NCI-H2029 treated with DMSO at 0.1 percent for 48 hours (cell line): ENCODE measurements at places on chromosomes 12 and 14.

DNA sequence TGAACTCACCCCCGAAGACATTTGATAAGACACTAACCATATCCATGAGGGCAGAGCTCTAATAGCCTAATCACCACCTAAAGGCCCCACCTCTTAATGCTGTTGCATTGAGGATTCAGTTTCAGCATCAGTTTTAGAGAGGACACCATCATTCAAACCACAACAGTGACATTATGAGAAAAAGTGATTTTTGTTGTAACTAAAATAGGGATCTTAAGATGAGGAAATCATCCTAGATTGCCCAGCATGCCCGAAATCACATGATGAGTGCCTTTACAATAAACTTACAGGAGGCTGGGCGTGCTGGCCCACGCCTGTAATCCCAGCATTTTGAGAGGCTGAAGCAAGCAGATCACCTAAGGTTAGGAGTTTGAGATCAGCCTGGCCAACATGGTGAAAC, 9.7 kb upstream of the GLT1D1 start:
- no peak for DNase-seq

- no peak for DNase-seq
These were observed 20.3 kb downstream of the SOCS2 start for GRCh38 chr12:93592641-93593406.

- no peak for DNase-seq
These were observed 44.2 kb upstream of the FOXN3 start for GRCh38 chr14:89461256-89461655.

DNA sequence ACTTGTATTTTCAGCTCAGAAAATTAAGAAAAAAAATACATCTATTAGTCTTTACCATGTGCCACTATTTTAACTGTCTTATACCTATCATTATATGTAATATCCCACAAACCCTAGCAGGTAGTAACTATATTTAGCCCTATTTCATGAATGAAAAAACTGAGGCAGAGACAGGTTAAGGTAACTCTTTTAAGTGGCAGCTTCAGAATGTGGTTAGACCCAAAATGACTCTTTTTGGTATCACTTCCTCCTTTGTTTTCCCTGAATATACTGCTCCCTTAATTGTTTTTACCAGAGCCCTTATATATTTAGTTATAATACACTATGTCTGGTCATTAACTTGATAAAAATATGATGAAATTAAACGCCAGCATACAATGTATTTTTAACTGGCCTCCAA, 235.6 kb upstream of the RPL10L start:
- no peak for DNase-seq

- no peak for DNase-seq
These were observed 267.8 kb downstream of the KTN1 start for GRCh38 chr14:55847766-55848165.

DNA sequence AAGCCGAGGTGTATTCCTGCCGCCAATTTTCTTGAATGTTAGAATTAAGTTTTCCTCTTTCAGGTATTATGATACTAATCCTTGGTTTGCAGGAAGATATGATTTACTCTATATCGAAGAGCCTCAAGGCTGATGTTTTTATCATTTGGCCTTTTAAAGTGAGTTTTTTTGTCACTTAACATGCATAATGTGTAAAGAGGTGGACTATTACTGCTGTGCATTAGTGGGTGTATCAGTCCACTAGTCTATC, 11.1 kb upstream of the TMPO start:
- DNase-seq: no peak

GRCh38 chr14:80636071-80636470, 305.5 kb downstream of the CEP128 start:
- DNase-seq: no peak

- no peak for DNase-seq
These were observed 178.2 kb downstream of the BCL11B start for GRCh38 chr14:99093532-99094517.

DNA sequence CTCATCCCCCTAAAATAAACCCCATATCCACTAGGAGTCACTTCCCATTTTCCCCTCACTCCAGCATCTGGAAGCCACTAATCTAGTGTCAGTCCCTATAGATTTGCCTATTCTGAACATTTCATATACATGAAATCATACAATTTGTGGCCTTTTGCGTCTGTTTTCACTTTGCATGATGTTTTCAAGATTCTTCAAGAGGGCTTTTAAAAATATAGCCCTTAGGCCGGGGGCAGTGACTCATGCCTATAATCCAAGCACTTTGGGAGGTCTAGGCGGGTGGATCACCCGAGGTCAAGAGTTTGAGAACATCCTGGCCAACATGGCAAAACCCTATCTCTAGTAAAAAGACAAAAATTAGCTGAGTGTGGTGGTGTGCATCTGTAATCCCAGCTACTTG, 104.7 kb downstream of the VEZT start:
- no peak for DNase-seq
